ENCODE measurements at places on chromosomes 7 and 10.

DNA sequence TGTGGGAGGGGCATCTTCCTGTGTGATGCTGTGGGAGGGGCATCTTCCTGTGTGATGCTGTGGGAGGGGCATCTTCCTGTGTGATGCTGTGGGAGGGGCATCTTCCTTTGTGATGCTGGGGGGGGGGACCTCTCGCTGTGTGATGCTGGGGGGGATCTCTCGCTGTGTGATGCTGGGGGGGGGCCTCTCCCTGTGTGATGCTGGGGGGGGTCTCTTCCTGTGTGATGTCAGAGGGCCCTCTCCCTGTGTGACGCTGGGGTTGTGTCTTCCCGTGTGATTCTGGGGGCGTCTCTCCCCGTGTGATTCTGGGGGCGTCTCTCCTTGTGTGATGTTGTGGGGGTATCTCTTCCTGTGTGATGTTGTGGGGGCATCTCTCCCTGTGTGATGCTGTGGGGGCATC is 27.9 kb upstream of the DPYSL4 start:
- no peak for DNase-seq

DNA sequence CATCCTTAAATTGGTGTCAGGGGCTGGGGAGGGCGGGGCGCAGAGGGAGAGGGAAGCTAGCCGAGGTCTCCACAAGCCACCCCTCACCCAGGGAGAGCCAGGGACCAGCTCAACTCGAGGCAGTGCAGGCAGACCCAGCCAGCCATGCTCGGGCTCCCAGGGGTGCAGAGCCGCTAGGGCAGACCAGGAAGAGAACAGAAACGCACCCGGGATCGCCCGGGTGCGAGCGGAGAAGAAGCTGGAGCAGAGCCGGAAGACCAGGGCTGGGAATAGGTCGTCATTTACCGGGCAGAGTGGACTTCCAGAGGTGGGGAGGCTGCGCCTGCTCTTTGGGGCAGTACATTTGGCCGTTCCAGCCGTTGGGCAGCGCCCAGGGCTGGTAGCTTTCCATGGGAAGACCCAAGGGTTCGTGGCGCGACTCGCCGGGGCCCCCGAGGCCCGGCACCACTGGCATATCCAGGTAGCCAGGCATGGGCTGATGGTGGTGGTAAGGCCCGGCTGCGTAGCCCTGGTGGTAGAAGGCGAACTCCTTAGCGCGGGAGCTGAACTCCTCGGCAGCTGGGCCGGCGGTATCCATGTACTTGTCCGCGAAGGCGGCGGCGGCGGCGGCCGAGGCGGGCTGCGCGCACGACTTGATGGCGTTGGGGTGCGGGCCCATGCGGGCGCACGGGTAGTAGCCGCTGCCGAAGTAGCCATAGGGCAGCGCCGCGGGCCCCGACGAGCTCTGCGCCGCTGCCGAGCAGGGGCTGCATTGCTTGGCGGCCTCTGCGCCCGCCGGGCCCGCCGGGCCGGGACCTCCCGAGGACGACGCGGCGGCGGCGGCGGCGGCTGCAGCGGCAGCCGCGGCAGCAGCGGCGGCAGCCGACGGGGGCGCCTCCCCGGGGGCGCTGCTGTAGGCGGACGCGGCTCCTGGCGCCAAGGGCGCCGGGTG is 755 bp downstream of the HOXA13 start:
- DNase-seq: no peak

DNA sequence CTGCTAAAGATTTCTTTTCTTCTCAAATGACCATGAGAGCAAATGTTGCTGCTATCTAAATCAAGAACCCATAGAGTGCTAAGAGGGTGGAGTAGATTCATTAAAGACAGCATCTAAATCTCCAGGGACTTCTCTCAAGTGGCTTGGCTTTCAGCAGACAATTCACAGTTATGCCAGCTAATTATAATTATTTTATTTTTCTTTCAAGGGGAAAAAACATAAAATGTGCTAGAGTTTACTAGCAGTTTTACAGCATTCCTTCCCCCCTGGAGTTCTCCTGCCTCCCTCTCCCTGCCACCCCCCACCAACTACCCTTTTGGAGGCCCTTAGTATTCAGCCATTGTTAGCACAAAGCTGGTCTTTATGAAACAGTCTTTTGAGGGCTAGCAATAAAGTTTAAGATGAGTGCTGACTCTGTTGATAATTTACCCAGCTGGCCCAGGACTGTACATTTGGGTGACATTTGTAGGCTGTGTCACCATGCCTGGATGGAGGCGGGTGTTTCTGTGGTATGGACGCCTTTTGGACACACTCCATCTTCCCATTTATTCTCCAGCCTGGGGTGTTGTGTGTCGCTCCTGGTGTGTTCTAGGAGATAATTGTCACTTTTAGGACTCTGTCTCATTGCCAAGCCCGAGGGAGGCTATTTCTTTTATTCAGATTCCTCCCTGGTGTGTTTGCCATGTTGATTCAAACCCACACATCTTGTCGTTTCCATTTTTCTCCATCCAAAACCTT is 160.2 kb downstream of the CREB5 start:
- DNase-seq: no peak

- DNase-seq: peak; percentile 8
These were observed 2.0 kb upstream of the PLCE1 start for GRCh38 chr10:93991596-93992284.

DNA sequence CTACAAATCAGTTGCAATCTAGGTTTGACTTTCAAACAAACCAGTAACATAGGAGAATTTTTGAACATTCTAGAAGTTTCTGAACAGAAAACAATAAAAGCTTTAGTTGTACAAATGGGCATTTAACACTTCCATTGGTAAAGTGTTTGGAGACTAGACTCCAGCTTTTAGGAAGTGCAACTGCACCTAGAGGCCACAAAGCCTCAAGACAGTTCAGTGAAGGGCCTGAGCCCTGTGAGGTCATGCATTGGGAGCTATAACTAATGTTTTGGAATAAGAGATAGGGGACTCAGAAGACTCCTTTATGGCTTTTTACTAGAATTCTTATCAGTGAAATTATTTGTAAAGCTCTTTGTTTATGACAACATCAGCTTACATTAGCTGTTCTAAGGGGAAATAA is 3.0 kb upstream of the EPHB6 start:
- no peak for DNase-seq

DNA sequence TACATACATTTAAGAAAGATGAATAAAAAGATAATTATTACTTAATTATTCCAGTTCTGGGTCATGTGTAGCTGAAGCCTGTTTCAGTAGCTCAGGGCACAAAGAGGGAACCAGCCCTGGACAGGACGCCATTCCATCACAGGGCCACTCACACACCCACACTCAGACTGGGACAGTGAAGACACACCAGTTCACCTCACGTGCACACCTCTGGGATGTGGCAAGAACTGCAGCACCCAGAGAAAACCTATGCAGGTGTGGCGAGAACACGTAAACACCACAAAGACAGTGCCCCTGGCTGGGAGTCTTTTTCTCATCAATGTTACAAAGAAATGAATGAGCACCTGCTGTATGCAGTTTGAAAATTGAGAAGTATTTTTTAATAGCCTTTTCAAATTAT is 1.6 kb upstream of the IDI1 start:
- no peak for DNase-seq

DNA sequence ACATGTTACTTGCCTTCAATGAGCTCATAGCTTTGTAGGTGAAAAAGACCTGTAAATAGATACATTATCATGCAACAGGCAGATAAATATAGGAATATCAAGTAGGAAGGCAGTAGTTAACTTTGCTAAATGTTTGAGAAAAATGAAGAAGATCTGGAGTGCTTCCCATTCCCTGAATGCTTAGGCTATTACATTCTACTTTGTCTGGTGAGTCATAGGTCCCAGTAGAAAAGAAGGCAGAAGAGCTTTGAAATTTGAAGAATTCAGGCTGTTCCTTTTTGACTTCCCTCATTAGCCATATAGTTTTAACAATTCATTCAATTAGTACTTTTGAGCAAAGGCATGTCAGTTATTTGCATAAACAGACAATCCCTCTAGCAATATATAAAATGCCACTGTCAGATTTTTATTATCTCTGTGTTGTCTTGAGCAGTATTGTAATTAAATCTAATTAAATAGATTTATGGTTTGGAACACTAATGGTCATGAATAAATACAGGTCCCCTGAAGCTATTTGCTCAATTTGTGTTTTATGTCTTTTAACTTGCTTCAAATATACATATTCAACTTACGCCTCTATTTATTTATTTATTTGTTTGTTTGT is 875.0 kb downstream of the REEP3 start:
- DNase-seq: no peak

DNA sequence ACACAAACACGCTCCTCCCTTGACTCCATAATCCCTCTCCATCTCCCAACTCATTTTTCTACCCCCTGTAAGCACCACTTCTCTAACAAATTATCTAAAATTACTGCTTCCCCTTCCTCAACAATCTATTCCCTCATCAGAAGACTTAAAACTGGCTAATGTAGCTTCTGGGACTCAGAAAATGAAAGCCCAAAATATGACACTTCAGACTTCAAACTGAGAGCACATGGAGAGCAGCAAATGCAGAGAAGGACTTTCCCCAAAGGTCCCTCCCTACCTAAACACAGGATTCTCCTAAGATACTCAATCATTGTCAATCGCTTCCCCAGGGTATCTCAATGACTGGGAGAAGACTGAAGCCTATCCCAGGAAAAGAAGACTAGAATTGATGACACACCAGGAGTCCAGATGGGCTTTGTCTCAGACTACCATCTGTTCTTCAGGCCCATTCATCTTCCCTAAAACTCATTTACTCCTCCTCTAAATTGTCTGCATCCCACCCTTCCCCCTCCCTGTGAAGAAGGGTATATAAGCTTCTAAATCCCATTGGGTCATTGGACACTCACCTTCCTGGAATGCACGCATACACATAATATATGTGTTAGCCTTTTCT is 39.2 kb downstream of the ST8SIA6 start:
- no peak for DNase-seq

GRCh38 chr7:22378199-22378980 is 21.4 kb upstream of the RAPGEF5 start:
- no peak for DNase-seq

GRCh38 chr7:88789480-88790064 is 6.0 kb downstream of the TEX47 start:
- DNase-seq: peak; percentile 7

GRCh38 chr7:771234-772004 is 44.3 kb upstream of the PRKAR1B start:
- DNase-seq: no peak

DNA sequence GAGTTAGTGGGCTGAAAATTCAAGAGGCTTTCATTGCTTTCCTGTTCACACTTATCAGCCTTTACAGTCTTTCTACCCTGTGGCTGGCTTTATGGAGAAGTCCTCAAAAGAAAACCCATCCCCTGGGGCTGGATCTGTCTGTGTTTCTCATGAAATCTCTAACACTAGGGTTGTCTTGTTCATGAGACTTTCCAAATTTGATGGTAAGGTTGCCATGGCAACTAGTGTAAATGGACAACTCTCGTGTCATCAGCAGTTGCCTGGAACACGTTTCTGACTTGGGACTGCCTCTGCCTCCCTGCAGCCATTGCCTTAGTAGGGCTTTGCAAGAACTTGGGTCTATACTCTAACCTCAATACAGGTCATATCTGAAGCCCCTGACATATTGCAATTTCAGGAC is 35.8 kb upstream of the PLPP4 start:
- no peak for DNase-seq

- DNase-seq: peak; percentile 48
These were observed 18.0 kb downstream of the CHST15 start for GRCh38 chr10:124075231-124075955.

DNA sequence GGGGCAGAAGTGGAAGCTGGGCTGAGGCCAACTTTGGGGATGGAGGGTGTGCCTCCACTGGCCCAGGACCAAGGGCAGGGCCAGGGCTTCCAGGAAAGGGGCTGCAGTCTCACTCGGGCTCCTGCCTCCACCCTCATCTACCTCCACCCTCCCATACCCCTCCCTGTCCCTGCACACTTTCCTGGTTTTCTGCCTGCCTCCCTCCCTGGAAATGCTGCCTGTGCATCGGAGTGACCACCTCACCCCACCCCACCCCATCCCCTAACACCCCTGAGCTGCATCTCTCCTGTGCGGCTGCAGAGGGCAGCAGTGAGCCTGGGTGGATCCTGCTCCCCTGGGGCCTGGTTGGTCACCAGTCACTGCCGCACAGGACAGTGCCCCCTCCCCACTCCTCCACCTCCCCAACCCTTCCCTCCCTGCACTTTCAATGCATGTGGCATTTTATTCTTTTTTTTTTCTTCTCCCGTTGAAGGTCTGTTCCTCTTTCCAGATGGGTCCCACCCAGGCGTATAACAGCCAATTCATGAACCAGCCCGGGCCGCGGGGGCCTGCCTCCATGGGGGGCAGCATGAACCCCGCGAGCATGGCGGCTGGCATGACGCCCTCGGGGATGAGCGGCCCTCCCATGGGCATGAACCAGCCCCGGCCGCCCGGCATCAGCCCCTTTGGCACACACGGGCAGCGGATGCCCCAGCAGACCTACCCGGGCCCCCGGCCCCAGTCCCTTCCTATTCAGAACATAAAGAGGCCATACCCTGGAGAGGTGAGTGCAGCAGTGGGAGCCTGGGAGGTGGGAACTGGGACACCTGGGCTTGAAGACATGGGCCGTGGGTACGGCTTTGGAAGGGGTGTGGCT is 54.1 kb upstream of the PPIF start:
- DNase-seq: peak; percentile 48

- DNase-seq: no peak
These were observed 106.0 kb downstream of the GRID1 start for GRCh38 chr10:86260564-86260963.

GRCh38 chr10:111004016-111004415 is 72.8 kb upstream of the ADRA2A start:
- no peak for DNase-seq

- DNase-seq: no peak
These were observed 6.3 kb downstream of the KIAA1217 start for GRCh38 chr10:24215196-24215595.

- no peak for DNase-seq
These were observed 196.7 kb downstream of the PRKG1 start for GRCh38 chr10:51270936-51271530.

GRCh38 chr10:116948530-116948870 is 56.5 kb downstream of the SHTN1 start:
- no peak for DNase-seq

GRCh38 chr7:63043657-63044543 is 954.7 kb upstream of the ZNF722 start:
- DNase-seq: no peak

- DNase-seq: no peak
These were observed 103.2 kb downstream of the DYNC1I1 start for GRCh38 chr7:95875519-95875918.
